ENCODE measurements at places on chromosomes 5 and 9.

- no peak for DNase-seq
Observed at GRCh38 chr9:116282597-116282996, 129.0 kb downstream of the PAPPA start.

GRCh38 chr5:100771181-100771580 is 131.9 kb downstream of the ST8SIA4 start:
- no peak for DNase-seq

DNA sequence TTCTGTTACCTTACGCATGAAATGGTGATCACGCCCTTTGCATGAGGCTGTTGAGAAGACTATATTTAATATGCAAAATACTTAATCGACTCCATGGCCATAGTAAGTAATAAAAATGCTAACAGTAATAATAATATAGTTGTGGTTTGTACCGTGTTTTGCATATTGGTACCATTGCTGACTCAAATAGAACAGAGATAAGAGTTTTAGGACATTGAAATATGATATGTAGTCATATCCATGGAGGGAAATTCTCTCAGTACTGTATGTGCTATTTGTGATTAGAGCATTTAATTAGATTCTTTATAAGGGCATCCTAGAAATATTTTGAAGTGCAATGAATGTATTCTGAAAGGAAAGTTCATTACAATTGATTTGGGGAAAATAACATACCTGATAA is 41.9 kb downstream of the CFAP90 start:
- DNase-seq: no peak

GRCh38 chr5:26278078-26278477 is 760.3 kb downstream of the CDH9 start:
- no peak for DNase-seq

- DNase-seq: no peak
Observed at GRCh38 chr9:81772144-81772543, 82.8 kb upstream of the TLE1 start.

GRCh38 chr5:153901449-153901848 is 137.3 kb downstream of the FAM114A2 start:
- no peak for DNase-seq

DNA sequence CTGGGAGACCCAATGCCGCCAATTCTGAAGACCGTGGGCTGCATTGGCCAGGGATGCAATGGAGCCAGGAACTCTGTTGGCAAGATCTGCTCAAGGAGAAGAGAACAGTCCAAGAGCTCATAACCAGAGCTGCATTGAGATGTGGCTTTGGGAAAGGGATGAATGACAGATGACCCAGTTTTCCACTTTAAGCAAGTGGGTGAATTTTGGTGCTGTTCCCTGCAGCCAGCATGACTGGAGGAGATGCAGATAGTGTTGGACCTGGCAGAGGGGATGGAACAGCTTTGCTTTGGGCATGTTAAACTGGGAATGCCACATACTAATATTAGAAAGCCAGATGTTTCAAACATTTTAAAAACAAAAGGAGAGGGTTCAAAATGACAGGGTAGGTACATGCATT is 143.1 kb downstream of the FSTL4 start:
- no peak for DNase-seq

GRCh38 chr9:211557-211956 is 3.1 kb upstream of the DOCK8 start:
- no peak for DNase-seq

DNA sequence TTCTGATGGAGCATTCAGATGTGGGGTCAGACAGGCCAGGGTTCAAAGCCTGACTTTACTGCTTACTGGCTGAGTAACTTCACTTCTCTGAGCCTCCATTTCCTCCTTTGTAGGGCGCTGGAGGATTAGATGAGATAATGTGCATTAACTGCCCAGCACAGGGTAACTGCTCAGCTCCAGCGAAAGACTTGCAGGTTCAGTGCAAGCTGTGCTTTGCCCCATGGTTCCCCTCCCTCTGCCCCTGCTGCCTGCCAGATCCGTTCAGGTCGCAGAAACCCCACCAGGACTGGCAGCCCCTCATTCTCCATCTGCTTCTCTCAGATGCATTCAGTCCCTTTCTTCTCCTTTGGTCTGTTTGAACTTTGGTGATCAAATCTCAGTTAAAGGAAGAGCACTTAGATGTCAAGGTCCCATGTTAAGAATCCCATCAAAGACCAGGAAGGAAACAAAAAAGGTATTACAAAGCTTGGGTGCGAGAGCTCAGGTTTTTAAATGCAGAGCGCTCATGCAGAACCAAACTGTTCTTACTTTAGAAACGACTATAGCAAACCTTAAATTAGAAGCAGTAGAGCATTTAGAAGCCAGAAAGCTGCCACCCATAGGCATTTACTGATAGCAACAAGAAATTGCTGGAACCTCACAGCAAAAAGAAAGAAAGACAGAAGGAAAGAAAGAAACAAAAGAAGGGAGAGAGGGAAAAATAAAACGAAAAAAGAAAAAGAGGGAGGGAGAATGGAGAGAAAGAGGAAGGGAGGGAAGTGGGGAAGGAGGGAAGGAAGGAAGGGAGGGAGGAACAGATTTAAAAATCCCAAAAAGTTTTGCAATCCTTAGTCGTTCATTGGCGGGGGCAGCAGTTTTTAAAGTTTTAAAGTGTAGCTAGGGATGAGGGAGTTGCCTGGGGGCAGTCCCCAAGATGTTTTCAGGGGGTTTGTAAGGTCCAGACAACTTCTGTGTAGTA is 23.5 kb downstream of the AFAP1L1 start:
- no peak for DNase-seq

DNA sequence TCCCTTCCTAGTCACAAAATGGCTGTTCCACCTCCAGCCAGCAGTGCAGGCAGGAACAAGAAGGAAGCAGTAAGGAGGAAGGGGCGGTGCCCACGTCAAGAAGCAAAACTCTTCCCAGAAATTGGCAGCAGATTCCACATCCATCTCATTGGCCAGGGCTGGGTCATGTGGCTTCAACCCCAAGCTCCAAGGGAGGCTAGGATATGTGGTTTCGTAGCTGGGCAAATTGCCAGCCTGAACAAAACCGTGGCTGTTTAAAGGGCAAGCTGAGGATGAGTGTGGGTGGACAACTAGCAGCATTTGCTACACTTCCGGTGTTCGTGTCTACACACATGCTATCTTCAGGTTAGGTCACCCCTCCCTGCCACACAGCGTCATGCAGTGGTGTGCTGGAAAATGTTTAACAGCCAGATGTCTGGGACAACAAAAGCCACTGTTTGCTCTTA is 92.1 kb upstream of the MAP1B start:
- DNase-seq: peak; percentile 32

- no peak for DNase-seq
Observed at GRCh38 chr9:38442473-38443096, 18.3 kb upstream of the IGFBPL1 start.

DNA sequence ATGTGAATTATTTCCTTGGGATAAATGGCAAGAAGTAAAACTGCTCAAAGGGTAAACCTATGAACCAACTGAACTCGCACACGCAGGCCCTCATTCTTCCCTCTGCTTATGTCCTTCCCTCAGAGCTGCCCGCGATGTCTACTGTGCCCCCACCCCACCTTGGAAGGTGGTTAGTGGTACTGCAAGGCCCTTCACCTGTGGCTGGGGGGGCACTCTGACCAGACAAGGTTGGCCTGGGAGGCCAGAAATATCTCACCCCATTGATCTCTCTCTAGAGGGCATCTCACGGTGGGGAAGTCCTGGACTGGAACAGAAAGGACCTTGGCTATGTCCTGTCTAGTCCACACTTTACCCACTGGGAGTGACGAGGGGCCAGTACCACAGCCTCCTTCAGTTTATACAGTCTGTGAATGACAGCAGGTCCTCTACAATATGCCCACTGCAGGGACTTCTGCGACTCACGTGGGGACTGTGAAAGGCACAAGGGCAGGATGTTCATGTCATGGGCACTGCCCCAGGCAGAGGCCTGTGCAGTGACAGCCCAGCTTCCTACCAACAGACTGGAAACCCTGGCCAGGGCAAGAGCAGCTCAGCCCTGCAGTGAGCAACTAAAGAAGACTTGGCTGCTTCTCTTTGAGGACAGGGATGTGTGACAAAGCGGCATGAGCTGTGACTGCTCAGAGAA is 56.8 kb upstream of the SYNPO start:
- no peak for DNase-seq

- DNase-seq: peak; percentile 97
Observed at GRCh38 chr5:149345147-149345891, at the start of gene GRPEL2. Gene GRPEL2, plus strand, starts transcription at chr5:149345499. Its CDS starts 41 bp downstream, at chr5:149345540.

DNA sequence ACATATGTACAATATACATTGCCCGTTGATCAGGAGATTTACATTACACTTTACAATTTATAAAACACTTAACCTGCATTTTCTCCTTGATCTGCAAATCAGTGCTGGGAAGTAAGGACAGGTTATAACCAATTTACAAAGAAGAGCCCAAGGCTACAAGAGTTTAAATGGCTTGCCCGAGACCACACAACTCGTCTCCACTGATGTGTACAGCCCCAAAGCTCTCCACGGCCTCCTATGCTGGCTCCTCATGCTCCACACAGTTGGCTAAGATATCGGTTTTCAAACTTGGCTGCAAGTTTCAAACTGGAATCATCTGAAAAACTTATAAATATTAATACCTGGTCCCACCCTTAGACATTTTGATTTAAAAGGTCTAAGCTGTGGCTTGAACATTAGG is 10.3 kb downstream of the ACTL7B start:
- DNase-seq: no peak

DNA sequence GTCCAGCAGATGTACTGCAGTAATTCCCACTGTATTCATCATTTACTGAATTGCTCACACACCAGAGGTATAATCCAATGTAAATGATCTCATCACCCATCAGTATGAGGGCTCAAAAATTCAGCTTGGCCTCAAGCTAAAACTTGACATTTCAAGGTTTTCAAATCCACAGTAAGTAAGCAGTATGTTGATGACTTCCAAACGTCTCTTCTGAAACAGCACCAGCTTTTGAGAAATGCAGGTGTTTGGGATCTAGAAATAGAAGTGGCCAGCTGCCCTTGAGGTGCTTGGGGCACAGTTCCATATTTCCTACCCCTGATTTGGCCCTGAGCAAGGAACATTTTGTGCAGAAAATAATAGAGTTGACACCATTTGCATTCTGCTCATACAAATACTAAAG is 388.0 kb upstream of the TUSC1 start:
- no peak for DNase-seq

GRCh38 chr5:176606032-176606431 is 3.9 kb downstream of the GPRIN1 start:
- no peak for DNase-seq

DNA sequence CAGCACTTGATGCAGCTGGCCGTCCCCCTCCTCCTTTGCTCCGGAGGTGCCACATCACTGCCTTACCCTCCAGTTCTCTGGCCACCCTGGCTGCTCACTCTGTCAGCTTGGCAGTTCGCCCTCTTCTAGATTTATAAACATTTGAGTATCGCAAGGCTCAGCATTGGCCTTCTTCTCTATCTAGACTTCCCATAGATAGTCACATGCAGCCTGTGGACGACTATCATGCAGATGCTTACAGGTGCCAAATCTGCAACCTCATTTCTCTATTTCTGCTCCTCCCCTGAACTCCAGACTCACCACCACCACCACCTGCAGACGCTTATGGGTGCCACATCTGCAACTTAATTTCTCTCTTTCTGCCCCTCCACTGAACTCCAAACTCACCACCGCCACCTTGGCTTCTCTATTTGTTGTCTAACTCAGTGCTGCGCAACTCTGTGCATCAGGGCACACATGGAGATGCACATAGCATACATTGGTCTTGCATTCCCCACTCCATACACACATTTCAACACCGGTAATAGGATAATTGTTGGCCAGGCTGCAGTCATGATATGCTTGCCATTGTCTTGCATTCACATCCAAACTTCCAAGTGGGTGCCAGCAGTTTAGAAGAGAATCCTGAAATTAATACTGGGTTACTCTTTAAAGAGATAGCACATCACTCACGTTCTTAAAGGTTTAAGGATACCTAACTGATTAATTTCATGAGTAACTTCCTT is 1.9 kb upstream of the DAP start:
- DNase-seq: no peak

DNA sequence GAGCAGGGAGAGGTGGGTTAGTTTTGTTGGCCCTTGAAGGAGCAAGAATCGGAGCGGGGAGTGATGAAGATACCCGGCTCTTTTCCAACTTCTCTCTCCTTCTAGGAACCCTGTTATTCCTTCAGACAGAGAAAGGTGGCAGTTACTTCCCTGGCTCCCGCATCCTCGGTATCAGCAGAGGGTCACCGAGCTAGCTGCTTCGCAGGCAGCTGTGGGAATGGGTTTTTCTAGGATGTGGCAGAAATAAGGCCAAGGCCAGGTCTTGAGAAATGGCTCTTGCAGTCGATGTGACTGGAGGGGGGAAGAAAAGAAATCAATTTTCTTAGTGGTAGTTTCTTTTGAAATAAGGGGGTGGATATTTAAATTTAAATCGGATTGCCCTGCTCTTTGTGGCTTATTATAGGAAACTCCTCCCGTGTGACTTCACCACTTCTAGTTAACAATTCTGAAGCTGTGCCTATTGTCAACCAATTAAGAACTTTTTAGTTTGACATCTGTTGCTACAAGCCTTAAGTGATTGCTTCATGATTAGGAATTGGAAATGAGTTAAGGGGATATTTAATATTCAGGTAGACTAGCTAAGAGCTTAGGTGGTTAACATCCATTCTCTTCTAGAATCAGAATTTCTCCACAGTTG is 1.4 kb downstream of the SAP30L start:
- DNase-seq: no peak

- no peak for DNase-seq
Observed at GRCh38 chr9:128092199-128092977, 24.4 kb downstream of the SLC25A25 start.

- DNase-seq: no peak
Observed at GRCh38 chr5:157554179-157555036, 21.2 kb downstream of the ADAM19 start.

DNA sequence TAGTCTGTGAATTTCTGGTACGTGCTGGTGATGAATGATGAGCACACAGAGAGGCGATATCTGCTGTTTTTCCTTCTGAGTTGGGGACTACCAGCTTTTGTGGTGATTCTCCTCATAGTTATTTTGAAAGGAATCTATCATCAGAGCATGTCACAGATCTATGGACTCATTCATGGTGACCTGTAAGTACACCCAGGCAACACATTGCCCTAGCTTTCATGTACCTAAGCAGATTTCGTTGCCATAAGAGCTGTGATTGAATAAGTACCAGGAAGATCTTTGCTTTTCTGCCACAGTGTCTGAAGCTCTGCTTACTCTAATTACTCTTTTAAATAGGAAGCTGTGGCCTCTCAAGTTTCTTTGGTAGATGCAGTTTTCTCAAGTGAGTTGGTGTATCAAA is 397.8 kb downstream of the ARRDC3 start:
- no peak for DNase-seq

- no peak for DNase-seq
Observed at GRCh38 chr5:24385070-24385469, 259.7 kb downstream of the CDH10 start.

- DNase-seq: no peak
Observed at GRCh38 chr5:116942622-116943021, 368.0 kb upstream of the SEMA6A start.

- no peak for DNase-seq
Observed at GRCh38 chr9:82242285-82242963, 253.9 kb downstream of the SPATA31D1 start.

- peak; percentile 5 for DNase-seq
Observed at GRCh38 chr9:125663127-125663526, 43.9 kb downstream of the MAPKAP1 start.
